ENCODE measurements at places on chromosomes 6 and 20. TPM values are rescaled to one million over a fixed set of nuclear protein-coding genes. Genes with fewer than 3 reads are reported as not detected.

ADGRF4 gene
- 2.3 TPM for total RNA-seq

GRCh38 chr6:130233330-130233729 is 10.6 kb upstream of the SAMD3 start:
- no peak for DNase-seq

DNA sequence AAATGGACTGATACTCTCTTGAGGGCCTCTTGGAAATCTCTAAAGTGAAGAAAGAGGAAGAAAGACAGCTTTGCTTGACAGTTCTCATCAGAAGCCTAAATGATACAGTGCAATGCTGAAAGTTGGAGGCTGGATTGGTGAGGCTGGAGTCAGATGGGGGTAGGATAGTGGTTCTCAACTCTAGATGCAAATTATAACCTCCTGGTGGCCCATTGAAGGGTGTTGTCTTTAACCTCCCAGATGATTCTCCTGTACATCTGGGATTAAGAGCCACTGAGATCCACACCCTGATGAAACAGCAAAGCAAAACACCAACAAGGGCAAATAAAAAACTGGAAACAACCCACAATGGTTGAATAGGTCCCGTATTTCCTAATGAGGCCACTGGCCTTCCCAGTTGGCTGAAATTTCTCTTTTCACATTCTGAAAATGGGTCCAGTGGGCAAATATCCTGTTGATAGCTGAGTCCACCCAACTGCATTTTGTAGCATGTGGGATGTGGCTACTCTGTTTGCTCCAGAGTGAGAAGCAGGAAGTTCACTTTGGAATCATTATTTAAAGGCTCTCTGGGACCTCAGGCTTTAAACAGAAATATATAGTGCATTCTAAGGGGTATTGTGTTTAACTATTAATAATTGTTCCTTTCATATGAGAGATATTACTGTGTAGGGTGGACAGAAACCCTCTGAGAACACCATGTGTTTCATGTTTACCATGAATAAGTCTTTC is 208.1 kb downstream of the SOX4 start:
- DNase-seq: no peak

GRCh38 chr20:57030611-57031600 is 235.5 kb downstream of the BMP7 start:
- no peak for DNase-seq

- DNase-seq: no peak
Measured at GRCh38 chr6:163835439-163836171, 421.1 kb downstream of the QKI start.

GRCh38 chr6:108005961-108006360 is 48.0 kb upstream of the SEC63 start:
- DNase-seq: no peak

All from type B pancreatic cell (in vitro differentiated cells).